ENCODE measurements at places on chromosomes 2 and 18. TPM values are rescaled to one million over a fixed set of nuclear protein-coding genes. Genes with fewer than 3 reads are reported as not detected.

GRCh38 chr2:74816540-74817303, 17.2 kb upstream of the HK2 start:
- peaks cover 4% of the 10 kb centered on the region for H3K4me1 ChIP-seq
- H3K4me3 ChIP-seq, result peak overlapping the region; percentile 10
- H3K36me3 ChIP-seq, result no peaks in the 10 kb centered on the region
- H3K27ac ChIP-seq, result peak overlapping the region; percentile 15
- peaks cover 21% of the 10 kb centered on the region for H3K27me3 ChIP-seq

GRCh38 chr2:149145314-149146295, 107.1 kb downstream of the LYPD6B start:
- H3K36me3 ChIP-seq, result no peaks in the 10 kb centered on the region
- no peaks in the 10 kb centered on the region for H3K4me1 ChIP-seq
- no peak for DNase-seq
- no peak overlapping the region for H3K4me3 ChIP-seq
- no peak overlapping the region for H3K27ac ChIP-seq
- peaks cover 35% of the 10 kb centered on the region for H3K27me3 ChIP-seq

- H3K27me3 ChIP-seq, result no peaks in the 10 kb centered on the region
- H3K27ac ChIP-seq, result no peak overlapping the region
- no peak overlapping the region for H3K4me3 ChIP-seq
Observed at GRCh38 chr2:116732322-116732721, 1082.2 kb upstream of the DDX18 start.

DNA sequence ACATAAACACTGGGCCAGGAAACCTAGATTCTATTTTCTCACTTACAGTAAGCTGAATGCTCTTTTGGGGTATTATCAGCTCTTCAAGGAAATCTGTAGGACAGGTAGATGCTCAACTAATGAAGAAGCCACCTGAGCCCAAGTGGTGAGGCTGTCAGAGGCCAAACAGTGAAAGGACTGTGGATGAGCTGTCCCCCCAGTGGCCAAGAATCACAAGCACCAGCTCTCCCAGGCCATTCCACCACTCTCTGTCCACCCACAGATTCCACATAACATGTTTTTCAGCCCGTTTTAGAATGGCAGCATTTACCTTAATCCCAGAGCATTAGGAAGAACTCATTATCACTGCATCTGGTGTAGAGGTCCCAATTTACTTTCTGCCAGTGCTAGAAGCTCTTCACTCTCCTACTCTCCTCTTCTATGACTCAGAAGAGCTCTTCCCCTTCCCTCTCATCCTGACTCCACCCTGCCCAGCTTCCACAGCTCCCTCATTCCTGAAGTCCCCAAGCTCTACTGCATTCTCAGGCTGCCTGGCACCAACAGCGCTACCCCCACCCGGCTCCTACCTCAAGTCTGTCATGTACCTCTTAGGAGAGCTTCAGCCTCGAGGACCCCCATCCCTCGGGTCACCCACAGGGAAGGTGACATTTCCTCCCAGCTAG, 43.8 kb upstream of the GORASP2 start:
- peaks cover 18% of the 10 kb centered on the region for H3K27me3 ChIP-seq
- no peaks in the 10 kb centered on the region for H3K4me1 ChIP-seq
- H3K4me3 ChIP-seq, result no peak overlapping the region
- no peak overlapping the region for H3K27ac ChIP-seq
- H3K36me3 ChIP-seq, result no peaks in the 10 kb centered on the region

DNA sequence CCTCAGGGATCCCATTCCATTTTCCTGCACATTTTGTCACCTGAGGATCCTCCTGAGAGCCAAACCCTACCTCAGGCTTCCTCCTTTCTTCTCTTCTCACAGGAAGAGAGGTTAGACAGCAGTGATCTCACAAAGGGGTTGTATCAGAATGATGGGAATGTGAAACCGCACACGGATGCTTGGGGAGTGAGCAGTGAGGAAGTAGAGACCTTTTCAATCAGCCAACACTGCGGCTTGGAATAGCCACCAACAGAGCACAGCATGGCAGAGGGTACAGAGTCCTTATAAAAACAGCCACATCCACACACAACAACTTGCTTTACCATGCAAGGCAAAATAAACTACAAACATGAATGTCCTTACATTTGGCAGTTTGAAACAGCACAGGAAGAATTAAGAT, 8.7 kb downstream of the TMEM182 start:
- H3K27me3 ChIP-seq, result no peaks in the 10 kb centered on the region
- DNase-seq, result no peak
- H3K4me3 ChIP-seq, result no peak overlapping the region
- no peaks in the 10 kb centered on the region for H3K36me3 ChIP-seq
- H3K4me1 ChIP-seq, result no peaks in the 10 kb centered on the region

- no peaks in the 10 kb centered on the region for H3K4me1 ChIP-seq
- no peak for DNase-seq
- no peak overlapping the region for H3K4me3 ChIP-seq
- H3K27ac ChIP-seq, result no peak overlapping the region
- no peaks in the 10 kb centered on the region for H3K36me3 ChIP-seq
- peaks cover 7% of the 10 kb centered on the region for H3K27me3 ChIP-seq
Observed at GRCh38 chr2:15919716-15920434, 20.5 kb upstream of the MYCN start.

- DNase-seq, result no peak
- H3K27ac ChIP-seq, result no peak overlapping the region
- no peaks in the 10 kb centered on the region for H3K36me3 ChIP-seq
- H3K4me3 ChIP-seq, result no peak overlapping the region
- no peaks in the 10 kb centered on the region for H3K27me3 ChIP-seq
Observed at GRCh38 chr2:186136860-186137259, 349.2 kb upstream of the ZC3H15 start.

DNA sequence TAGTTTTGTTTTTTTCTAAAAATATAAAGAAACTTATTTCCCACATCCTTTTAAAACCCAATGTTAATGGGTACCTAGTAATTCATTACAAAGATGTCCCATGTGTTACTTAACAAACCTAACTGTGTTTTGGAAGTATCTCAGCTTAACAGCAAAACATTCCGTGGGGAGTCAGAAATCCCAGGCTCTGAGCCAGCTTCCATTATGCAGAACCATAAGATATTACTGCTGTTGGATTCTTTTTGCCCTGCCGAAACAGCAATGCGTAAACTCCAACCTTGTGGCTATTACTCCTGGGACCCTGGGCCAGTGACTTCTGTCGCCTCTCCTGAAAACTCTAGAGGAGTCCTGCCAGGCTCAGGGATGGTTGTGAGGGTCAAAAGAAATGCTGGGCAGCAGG, 174.1 kb downstream of the UXS1 start:
- DNase-seq, result no peak
- H3K36me3 ChIP-seq, result no peaks in the 10 kb centered on the region
- H3K27me3 ChIP-seq, result no peaks in the 10 kb centered on the region
- H3K4me3 ChIP-seq, result no peak overlapping the region
- no peak overlapping the region for H3K27ac ChIP-seq
- H3K4me1 ChIP-seq, result peaks cover 15% of the 10 kb centered on the region

The CRYBA2 gene
- total RNA-seq, result not detected

The CSRNP3 gene
- total RNA-seq, result not detected

The OSR1 gene
- not detected for total RNA-seq

The NETO1 gene
- total RNA-seq, result not detected

The AAK1 gene
- 97.1 TPM for total RNA-seq

The CNGA3 gene
- not detected for total RNA-seq

The DUSP19 gene
- 1.4 TPM for total RNA-seq

The CASP10 gene
- total RNA-seq, result 17.5 TPM
